ENCODE measurements at places on chromosomes 1 and 21.
A peak's percentile ranks its signal among the peaks of the same experiment; 100 is the strongest.

- no peak for DNase-seq
Measured at GRCh38 chr1:170590921-170591705, 59.1 kb downstream of the GORAB start.

GRCh38 chr21:42002421-42002958 is 7.7 kb downstream of the ZBTB21 start:
- peak; percentile 58 for DNase-seq

- no peak for DNase-seq
Measured at GRCh38 chr21:41761934-41762635, 4.8 kb downstream of the RIPK4 start.

DNA sequence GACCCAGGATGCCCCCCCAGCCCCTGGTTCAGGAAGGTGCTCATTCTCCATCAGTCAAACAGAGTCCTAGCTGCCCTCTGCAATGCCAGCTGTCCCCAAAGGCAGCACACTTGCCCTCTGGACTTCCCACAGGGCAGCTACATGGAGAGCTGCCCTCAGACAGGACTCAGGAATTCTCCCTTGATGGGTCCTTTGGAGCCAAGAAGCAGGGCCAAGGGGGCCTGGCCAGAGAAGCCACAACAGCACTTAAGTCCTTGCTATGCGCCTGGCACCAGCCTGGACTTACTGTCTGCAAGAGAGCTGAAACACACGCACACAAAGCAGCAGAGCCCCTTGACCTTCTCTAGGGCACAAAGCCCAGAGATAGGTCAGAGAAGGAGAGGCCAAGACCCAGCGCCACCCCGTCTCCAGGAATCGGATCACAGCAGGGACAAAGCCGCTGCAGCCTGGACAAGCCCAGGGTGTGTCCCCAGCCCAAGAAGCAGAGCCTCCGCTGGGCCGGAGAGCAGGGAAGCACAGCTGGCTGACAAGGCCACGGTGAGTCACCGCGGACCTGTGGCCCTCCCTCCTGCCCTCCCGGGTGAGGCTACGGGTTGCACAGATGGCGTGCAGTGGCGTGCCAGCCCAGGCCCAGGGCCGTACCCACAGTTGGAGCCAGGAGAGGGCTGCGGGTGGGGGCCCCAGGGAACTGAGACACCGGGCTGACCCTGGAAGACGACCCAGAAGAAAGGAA is 1.7 kb downstream of the WNT9A start:
- DNase-seq: peak; percentile 78
